Stimulated activated CD8-positive, alpha-beta memory T cell treated with anti-CD3 and anti-CD28 coated beads, Interleukin-7, amount 100 ng/mL, for 1 hour (primary cell): ENCODE measurements at places on chromosomes 3 and 15.

DNA sequence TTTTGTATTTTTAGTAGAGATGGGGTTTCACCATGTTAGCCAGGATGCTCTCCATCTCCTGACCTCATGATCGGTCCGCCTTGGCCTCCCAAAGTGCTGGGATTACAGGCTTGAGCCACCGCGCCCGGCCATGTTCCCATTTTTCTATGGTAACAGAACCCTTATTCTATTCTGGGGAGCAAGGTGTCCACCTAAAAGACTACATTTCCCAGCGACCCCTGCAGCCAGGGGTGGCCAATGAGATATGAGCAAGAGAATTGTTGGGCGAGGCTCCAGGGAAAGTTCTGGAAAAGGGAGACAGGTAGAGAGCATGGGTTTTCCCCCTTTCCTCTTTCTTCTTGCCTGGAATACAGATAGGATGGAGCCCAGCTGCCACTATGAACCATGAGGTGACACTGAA lies 96.9 kb downstream of the LINGO1 start:
- DNase-seq: no peak

- DNase-seq: no peak
Measured at GRCh38 chr3:171658841-171659240, 151.4 kb downstream of the PLD1 start.

GRCh38 chr3:157136647-157137387 lies 23.1 kb downstream of the CCNL1 start:
- no peak for DNase-seq

DNA sequence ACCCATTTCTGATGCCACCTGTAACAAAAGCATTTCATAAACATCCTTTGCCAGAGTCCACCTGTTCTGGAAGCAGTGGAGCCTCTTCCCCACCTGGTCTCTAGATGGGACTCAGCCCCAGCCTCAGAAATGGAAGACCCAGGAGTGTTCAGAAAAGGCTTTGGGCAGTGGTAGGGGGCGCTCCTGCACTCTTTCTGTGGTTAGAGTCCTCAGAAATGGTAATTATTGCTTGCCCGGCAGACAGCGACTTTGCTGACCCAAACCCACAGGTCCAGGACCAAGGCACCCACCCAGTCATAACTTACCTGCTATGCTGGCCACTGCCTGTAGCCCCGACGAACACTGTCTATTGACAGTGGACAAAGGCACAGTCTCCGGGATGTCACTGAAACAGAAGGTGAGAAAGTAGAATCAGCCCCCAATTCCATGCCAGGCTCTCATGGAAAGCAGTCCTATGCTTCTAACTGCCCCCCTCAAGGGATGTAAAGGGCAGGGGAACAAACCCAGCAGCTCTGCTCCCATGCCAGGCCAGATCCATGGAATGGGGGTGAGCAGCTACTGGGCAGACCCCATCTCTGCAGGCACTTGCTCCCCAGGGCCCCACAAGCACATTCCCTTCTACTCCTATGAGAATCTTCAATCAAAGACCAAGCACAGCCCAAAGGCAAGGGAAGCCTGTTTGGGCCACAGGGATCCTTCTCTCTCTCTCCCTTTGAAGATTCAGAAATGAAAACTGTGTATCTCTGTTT lies 5.1 kb downstream of the ACAA1 start:
- DNase-seq: no peak

GRCh38 chr3:57161915-57162314 lies 3.2 kb downstream of the IL17RD start:
- no peak for DNase-seq

DNA sequence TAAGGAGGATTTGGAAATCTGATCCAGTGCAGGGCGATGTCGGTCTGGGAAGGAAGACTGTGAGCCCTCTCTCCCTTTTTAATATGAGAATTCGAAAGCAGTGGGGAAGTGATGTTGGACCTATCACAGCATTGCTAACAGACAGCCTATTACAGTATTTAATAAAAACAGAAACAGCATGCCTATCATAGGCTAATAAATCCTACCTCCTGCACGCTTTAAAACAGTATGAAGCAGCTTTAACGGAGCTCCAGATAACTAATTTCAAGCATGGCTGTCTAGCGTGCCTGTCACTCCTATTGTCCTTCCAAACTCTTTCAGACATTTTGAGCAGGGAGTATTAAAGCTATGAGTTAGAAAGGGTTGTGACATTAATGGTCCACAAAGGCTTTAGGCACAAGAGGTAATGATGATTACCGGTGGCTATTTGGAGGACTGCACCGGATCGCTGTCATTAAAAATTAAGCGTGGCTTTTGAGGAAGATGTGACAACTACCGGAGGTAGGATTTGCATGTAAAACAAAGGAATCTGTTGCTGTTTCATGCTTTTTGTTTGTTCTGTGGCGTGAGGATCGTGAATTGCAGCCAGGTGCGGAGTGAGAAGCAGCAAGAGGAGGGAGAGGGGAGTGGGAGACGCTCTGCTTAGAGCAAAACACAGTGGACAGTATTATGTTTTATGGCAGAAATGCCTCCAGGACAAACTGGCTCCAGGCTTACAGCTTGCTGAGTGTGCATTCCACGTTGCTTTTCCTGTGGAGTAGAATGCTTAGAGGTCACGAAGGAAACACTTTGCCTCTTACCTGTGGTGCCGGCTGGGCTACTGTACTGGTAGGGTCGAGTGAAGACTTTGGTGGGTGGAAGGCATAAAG lies at the start of gene KCNMB2:
KCNMB2 (plus strand) TSS at position 226 of the 869 bp plus-strand sequence.
- DNase-seq: no peak

DNA sequence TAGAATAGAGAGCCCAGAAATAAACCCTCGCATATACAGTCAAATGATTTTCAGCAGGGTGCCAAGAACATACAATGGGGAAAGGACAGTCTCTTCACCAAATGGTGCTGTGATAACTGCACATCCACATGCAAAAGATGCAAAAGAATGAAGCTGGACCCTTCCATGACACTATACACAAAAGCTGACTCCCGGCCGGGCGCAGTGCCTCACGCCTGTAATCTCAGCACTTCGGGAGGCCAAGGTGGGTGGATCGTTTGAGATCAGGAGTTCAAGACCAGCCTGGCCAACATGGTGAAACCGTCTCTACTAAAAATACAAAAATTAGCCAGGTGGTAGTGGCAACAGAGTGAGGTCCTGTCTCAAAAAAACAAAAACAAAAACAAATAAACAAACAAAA lies 43.2 kb upstream of the IQSEC1 start:
- DNase-seq: no peak

DNA sequence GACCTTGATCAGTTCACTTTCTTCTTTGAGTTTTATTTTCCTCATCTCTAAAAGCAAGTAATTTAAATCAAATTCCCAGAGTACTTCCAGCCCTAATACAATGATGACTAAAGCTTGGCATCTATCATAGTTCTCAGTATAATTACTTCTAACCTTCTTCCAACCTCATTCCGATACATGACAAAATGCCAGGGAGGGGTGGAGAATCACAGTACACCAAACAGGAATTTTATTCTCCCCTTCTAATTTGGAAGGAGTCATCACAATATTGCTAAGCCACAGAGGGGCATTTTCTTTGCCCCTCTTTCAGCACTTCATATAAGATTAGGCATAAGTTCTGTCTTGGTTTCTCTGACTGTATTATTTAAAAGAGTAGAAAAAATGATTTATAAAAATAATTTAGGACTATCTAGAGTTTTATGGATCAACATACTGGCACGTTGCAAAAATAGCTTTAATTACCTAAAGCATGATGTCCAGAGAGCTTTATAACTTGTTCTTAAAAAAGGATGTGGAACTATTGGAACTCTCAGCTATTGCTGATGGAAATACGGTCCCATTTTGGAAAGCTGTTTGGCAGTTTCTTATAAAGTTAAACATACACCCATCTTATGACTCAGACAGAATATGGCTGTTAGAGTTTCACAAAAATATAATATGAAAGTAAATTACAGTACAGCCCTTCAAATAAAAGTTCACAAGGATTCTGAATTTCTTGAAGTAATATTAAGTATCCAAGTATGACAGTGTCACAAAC lies 86.9 kb upstream of the UBE2E2 start:
- DNase-seq: no peak

DNA sequence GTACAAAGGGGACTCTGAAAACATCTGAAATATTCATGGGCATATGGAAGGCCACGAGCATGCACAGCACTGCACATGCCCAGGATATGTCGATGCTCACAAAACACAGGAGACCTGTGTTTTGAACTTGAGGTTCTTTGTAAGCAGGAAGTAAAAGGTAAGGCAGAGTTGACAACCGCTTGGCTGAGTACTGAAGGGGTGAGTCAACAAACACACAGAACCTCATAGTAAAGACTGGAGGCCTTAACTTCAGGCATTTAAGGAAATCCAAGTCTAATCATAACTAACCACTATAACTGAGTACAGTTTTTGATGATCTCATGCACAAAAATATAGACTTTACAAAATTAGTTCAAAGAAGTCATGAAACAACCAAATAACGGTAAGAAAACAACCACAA lies 80.6 kb downstream of the MYO9A start:
- DNase-seq: no peak

DNA sequence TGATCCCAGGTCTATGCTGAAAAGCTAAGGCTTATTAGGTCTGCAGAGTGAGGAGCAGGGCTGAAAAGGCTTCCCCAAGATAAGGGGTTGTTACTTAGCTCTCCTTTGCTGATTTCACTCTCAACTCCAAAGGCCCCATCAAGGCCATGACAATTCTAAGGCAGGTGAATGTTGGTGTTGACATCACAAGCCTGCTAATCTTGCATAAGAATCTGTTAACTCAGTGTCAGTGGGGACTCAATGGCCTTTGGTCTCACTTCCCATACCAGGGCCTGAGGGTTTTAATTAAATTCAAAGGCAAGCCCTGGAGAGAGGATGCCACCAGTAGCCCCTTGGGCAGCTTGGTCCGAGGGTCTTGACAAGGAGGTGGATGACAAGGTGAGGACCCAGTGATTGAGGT lies 9.4 kb upstream of the ALAS1 start:
- no peak for DNase-seq

- DNase-seq: no peak
Measured at GRCh38 chr3:123765475-123766128, 118.5 kb downstream of the MYLK start.

- no peak for DNase-seq
Measured at GRCh38 chr3:81793410-81793809, 32.0 kb upstream of the GBE1 start.

DNA sequence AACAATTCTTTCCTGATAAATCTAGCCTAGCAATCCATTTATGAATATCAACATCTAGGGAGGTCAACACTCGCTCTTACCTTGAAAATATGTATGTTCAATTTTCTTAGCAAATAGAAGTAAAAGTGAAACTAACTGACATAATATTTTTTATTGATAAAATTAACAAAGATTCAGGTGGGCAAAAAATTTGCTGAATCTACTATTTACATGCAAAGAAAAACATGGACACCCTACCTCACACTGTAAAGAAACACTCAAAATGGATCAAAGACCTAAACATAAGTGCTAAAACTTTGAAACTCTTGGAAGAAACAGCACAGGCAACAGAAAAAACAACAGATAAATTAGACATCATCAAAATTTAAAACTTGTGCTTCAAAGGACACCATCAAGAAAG lies 151.6 kb upstream of the MYRIP start:
- DNase-seq: no peak

GRCh38 chr3:186483611-186484340 lies 60.4 kb downstream of the CRYGS start:
- no peak for DNase-seq

DNA sequence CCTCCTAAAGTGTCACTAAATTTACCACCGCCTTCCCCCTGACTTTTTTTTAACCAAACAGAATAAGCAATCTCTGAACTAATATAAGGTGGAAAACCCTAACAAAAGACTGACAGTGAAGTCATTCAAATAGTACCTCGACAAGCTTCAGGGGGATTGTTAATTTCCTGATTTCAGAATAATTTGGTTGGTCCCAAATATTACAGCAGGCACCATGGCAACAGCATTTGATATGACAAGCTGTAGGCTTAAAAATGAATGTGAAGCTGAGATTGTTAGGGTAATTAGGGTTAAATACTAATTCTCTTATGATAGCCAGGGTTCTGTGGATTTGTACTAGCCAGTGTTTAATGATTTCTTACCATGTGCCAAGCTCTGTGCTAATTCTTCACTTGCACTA lies 63.5 kb upstream of the GOLGA8B start:
- no peak for DNase-seq

DNA sequence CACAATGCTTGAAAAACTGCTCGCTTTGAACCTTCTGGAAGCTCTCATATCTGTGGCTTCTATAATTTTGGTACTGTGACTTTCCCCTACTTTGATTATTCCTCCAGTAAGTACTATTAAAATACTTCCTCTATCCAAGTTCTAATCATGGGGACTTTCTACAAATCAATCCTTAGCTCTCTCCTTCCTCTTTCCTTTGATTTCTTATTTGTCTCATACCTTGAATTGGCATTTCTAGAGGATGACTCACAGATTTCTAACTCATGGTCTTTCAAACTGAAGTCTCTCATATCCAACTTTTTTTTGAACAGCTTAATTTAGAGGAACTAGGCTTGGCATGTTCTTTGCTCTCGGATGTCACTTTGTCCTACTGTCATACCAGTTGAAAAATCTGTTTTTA lies 241.8 kb downstream of the TBC1D5 start:
- DNase-seq: no peak

DNA sequence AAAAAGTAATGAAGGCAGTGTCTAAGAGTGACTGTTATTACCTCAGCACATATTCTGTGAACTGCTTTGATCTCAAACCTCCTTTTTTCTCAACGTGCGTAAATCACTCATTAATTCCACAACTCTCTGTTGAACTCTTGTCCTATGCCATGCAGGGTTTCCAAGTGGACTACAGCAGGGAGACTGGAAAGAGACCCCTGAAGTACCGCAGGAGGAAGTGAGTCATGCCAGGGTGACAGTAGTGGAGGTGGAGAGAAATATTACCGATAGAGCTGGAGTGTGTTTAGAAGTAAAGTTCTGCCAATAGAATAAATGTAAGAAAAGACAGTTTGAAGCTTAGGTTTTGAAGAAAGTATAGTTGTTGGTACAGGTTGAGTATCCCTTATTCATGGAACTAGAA lies 908.9 kb downstream of the ROBO1 start:
- no peak for DNase-seq

DNA sequence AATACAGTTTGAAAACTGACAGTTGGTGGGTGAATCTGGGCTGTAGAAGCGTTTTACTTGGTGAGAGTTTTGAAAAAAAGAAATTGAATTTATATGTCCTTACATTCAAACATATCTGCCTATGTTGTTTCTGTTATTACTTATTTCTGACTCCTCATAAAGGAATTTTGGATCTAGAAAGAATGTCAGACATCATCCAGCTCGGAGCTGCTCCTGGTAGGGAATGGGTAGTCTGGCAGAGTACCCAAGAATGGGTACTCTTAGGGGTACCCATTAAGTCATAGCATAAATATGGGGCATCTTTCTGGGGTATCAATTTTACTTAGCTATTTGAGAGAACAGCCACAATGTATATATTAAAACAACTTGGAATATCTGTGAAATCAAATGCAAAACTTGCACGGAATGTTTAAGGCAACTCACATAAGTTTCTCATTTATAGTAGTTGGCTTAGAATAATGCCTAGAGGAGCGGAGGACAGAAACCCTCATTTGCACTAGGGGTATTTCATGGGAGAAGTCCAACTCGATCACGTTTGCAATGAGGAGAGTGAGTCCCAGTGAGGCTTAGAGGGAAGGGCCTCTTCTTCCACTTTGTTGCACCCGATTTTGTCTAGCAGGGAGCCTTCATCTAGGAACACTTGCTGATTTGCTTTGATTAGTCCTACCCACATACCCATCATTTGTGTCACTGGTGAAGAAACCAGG lies 2.4 kb upstream of the LARP6 start:
- DNase-seq: no peak
